Activated CD8-positive, alpha-beta T cell treated with anti-CD3 and anti-CD28 coated beads for 36 hours (primary cell): ENCODE measurements at places on chromosomes 11 and 22. TPM values are rescaled to one million over a fixed set of nuclear protein-coding genes. Genes with fewer than 3 reads are reported as not detected.

Gene COA4
- total RNA-seq: 106 TPM

DNA sequence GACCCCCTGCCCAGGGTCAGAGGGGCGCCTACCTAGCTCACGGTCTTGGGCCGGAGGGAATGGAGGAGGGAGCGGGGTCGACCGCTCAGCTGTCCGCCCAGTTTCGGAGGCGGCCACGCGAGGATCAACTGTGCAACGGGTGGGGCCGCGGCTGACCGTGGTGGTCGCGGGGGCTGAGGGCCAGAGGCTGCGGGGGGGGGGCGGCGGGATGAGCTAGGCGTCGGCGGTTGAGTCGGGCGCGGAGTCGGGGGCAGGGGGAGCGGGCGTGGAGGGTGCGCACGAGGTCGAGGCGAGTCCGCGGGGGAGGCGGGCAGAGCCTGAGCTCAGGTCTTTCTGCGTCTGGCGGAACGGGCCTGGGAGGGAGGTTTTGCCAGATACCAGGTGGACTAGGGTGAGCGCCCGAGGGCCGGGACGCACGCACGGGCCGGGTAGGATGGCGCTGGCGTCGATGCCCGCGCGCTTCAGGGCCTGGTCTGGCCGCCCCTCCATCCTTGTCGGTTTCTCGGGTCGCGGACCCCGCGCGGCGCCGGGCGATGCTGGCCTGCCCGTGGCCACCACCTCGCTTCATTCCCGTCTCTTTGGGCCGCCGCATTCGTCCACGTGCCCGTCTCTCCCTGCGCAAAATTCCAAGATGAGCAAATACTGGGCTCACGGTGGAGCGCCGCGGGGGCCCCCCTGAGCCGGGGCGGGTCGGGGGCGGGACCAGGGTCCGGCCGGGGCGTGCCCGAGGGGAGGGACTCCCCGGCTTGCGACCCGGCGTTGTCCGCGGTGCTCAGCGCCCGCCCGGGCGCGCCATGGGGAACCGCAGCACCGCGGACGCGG lies at the start of gene DRD4:
Gene DRD4 (plus strand): TSS at position 759 of the 822 bp plus-strand sequence. CDS start 36 bp downstream, at position 795.
- H3K4me1 ChIP-seq: peaks cover 17% of the 10 kb centered on the region
- DNase-seq: no peak
- peaks cover 31% of the 10 kb centered on the region for H3K27me3 ChIP-seq
- no peak within 1 kb of the TSS for H3K27ac ChIP-seq

- no peak overlapping the region for H3K4me3 ChIP-seq
- DNase-seq: no peak
- H3K27me3 ChIP-seq: no peaks in the 10 kb centered on the region
- H3K36me3 ChIP-seq: no peaks in the 10 kb centered on the region
These were observed 15.0 kb upstream of the CYP2R1 start for GRCh38 chr11:14906993-14907392.

DNA sequence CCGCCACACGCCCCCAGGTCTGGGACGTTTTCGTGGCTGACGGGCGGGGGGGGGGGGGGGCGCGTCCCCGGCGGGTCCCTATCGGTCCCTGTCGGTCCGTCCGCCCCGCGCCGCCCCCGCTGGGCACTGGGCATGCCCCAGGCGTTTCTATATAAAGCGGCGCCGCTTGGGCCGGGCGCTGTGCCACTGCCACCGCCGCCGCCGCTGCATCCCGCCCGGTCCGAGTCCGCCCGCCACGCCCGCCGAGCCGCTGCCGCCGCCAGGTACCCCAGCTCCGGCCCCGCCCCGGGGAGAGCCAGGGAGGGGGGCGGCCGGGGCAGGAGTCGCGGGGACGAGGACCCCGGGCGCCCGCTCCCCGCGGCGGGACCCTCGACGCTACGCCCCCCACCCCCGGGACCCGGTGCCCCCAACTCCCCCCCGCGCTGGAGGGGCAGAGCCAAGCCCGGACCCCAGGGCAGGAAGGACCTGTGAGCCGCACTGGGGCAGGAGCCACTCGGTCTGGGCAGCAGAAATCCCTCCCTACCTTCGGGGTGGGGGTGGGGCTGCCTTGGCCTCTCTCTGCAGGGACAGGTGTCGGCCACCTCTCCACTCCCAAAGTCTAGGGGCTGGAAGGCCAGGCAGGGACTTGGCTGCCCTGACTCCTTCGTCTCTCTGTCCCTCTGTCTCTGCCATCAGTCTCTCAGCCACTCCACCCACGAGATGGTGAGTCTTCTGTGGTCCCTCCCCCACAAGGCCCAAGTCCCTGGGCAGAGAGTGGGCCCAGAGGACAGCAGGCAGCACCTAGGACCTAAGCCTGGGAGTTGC lies at the start of gene CARNS1:
Gene CARNS1 (plus strand): TSS at position 178 of the 804 bp plus-strand sequence. CDS start 522 bp downstream, at position 700.
- peaks cover under 1% of the 10 kb centered on the region for H3K36me3 ChIP-seq
- peak within 1 kb of the TSS; percentile 85 for H3K27ac ChIP-seq
- peak within 1 kb of the TSS; percentile 71 for H3K4me3 ChIP-seq
- no peaks in the 10 kb centered on the region for H3K27me3 ChIP-seq
- no peak for DNase-seq
- H3K4me1 ChIP-seq: peaks cover 71% of the 10 kb centered on the region
